ENCODE measurements at places on chromosomes 1 and 21.

DNA sequence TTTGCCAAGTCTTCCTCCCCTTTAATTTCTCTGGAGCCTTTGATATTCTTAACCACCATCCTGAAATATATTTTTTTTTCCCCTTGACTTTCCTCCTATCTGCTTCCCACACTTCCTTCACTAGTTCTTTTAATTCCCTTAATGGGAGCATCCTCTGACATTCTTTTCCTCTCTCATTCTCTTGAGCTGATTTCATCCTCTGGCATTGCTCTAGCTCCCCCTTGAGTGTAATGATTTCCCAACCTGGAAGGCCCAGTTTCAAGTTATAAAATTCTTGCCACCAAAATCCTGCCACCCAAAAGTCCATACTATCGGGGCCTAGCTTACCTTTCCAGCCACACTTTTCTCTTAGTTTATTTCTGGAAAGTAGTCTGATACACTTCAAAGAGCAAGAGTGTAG is 39.5 kb upstream of the UBE2U start:
- DNase-seq, result no peak

DNA sequence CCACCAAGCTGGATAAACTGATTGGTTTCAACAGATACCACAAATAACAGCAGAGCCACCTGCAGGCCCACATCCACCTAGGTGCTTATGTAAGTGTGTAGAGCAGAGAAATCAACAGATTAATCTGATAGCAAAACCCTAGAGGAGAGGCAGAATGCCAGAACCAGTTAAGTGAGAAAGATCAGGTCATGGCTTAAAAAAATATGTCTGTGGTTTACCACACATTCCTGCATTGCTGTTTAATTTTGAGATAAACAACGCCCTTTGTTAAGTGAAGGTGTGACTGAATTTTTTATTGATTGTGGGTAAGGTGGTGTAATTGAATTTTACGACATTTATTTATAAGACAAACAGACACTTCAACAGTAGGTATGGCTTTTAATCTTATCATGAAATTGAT is 21.2 kb downstream of the CRNN start:
- no peak for DNase-seq

DNA sequence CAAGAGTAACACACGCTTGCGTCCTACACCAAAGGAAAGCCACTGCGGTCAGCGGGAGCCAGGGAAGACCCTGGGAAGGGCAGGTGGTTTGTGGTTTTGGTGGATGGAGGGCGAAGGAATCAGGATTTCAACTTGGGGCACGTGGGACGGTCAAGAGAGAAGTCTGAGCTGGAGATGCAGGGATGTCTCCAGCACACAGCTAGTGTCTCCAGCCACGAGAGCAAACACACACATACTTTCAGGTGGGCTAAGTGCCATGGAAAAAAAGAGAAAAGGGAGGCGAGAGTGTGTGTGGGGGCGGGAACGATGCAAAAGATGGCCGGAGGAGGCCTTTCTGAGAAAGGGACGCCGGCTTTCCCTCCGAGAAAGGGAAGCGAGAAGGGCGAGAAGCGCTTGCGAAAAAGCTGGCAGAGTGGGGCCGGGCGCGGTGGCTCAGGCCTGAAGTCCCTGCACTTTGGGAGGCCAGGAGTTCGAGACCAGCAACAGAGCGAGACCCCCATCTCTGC is 1.4 kb upstream of the SRRM1 start:
- DNase-seq, result peak; percentile 32

- no peak for DNase-seq
Observed at GRCh38 chr1:87594736-87595383, 266.2 kb downstream of the LMO4 start.

DNA sequence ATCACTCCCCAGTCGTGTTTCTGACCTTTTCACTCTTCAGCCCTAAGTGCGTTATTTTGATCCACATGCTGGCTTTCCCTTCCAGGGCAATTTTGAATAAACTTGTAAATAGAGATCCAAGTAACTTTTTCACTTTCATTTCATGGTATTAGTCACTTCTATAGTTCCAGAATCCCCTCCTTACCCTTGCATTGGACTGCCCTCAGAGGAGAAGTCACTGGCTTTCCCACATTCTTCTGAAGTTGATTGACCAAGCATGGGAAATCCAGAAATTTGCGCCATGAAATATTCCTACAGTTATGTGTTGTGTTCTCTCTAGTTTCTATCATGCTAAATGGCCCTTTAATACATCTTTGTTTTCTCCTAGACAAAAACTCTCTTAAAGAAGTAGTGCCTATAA is 177.3 kb upstream of the GORAB start:
- no peak for DNase-seq

DNA sequence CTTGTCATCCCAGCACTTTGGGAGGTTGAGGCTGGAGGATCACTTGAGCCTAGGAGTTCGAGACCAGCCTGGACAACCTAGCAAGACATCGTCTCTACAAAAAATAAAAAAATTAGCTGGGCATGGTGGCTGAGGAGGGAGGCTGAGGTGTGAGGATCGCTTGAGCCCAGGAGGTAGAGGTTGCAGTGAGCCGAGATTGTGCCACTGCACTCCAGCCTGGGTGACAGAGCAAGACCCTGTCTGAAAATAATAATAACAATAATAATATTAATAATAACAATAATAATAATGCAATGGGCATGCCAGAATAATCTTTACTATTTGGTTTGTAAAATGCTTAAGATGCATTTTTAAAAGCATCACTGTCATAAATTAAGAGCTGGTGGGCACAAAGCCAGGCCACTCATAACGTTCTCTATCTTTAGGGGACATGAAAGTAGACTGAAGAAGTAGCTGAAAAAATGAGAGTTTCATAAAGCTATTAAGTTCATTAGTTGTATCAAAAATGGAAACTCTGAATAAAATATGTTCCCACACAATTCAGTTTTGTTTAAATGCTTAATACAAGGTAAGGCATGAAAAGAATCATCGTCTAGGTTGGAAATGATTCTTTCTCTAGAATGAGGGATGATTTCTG is 51.6 kb upstream of the ITPKB start:
- no peak for DNase-seq

DNA sequence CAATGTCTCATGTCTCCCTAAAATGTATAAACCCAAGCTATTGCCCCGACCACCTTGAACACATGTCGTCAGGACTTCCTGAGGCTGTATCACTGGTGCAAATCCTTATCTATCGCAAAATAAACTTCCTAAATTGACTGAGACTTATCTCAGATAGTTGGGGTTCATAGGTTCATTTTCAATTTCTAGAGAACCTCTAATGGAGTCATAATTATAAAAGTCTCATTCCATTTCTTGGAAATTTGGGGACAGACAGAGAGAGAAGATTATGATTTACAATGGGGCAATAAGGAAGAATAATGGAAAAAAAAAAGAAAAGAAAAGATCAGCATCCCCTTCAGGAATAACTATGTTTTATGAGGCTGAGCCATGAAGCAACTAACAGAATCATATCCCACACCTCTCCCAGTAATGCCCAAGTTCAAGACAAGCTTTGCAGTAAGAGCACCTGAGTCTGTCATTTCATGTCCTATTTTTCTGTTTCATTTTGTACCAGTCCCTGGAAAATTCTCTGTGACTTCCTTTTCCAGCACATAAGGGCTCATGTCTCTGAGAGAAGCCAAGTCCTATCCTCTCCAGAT is 70.0 kb upstream of the ETS2 start:
- no peak for DNase-seq

- DNase-seq, result no peak
Observed at GRCh38 chr1:153627715-153628626, at the start of gene S100A1. Gene S100A1, plus strand, starts transcription at chr1:153628434. Its CDS starts 2,088 bp downstream, at chr1:153630522.
